ENCODE measurements at places on chromosomes 11 and 22.

- no peak for DNase-seq
Measured at GRCh38 chr11:100095809-100096208, 591.3 kb upstream of the ARHGAP42 start.

DNA sequence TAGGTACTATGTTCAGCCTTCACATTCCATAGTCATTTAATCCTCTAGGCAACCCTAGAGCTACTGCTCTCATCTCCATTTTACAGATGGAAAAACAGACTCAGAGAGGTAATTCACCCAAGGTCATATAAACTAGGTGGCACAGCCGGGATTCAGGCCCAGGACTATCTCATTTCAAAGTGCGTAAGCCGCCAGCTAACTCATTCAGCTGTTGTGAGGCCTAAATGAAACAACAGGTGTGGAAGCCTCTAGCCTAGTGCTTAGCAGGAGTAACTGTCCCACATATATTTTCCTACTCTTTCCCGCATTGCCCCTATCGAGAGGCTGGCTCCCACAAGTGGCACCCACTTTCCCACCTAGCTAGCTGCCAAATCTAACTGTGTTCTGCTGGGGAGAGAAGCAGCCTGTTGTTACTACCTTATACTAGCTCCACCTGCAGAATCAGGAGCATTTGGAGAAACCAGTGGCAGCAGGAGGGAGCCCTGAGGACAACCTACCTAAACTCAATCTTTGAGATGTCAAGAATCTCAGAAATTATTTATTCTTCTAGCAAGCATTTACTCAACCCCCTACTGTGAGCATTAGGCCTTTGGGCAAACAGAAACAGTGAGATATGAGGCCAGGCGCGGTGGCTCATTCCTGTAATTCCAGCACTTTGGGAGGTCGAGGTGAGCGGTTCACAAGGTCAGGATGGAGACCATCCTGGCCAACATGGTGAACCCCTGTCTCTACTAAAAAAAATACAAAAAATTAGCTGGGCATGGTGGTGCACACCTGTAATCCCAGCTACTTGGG is 20.9 kb downstream of the PRG3 start:
- no peak for DNase-seq

GRCh38 chr11:33530815-33531214 is 169.8 kb downstream of the C11orf91 start:
- peak; percentile 80 for DNase-seq

- DNase-seq: peak; percentile 53
Measured at GRCh38 chr11:119493712-119494111, 70.7 kb upstream of the THY1 start.

Data from EH (cell line).